Activated CD4-positive, alpha-beta memory T cell treated with anti-CD3 and anti-CD28 coated beads for 36 hours (primary cell): ENCODE measurements at places on chromosomes 7 and 10.
A peak's percentile ranks its signal among the peaks of the same experiment; 100 is the strongest.

DNA sequence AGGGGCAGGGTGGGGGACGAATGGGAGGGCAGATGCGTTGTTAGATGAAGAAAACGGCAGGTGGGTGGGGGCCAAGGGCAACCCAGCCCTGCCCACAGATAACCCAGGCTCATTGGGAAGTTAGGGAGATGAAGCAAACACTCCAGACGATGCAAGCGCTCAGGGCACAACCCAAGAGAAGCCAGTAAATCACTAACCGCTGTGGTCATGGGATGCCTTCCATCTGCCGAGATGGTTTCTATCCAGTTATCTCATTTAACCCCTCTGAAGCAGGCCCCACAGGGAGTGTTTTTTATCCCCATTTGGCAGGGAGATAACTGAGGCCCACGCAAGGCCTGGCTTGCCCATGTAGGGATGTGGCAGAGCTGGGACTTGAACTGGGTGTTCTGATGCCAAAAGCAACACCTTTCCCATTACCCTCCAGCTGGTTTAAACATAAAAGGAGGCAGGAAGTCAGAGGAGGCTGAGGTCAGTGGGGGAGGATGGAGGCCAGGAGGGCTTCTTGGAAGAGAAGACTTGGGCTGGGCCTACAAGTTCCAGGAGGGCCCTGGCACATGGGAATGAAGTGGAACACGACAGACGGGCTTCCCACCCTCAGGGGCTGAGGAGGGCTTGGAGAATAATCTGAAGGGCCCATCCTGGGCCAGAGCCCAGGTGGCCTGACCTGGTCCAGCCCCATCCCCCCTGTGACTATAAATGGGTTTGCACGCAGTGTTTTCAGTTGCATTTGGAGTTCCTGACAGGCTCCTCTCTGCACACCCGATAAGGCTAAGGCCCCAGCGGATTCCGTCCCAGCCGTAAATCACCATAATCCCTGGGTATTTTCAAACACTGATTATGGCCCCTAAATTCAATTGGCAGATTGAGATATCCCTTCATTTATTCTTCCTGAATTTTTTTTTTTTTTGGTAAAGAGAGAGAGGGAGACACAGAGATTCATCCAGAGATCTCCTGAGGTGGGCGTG, 80.9 kb downstream of the NEURL1 start:
- no peak for DNase-seq

DNA sequence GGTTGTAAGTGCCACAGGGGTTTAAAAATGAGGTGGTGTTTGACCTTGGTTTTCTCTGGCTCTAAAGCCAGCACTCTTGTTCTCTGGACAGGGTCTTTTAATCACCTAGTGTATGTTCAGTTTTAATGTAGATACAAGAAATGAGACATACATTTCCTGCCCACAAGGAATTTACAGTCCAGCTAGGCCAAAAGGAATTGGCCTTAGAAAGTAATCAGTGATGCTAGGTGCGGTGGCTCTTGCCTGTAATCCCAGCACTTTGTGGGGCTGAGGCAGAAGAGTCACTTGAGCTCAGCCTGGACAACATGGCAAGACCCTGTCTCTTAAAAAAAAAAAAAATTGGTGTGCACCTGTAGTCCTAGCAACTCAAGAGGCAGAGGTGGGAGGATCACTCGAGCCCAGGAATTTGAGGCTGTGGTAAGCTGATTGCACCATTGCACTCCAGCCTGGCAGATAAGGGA, 100.2 kb downstream of the LRMDA start:
- no peak for DNase-seq

GRCh38 chr7:118352867-118353453, 128.5 kb downstream of the ANKRD7 start:
- DNase-seq: no peak

GRCh38 chr7:96235281-96235680, 86.6 kb downstream of the SLC25A13 start:
- no peak for DNase-seq

DNA sequence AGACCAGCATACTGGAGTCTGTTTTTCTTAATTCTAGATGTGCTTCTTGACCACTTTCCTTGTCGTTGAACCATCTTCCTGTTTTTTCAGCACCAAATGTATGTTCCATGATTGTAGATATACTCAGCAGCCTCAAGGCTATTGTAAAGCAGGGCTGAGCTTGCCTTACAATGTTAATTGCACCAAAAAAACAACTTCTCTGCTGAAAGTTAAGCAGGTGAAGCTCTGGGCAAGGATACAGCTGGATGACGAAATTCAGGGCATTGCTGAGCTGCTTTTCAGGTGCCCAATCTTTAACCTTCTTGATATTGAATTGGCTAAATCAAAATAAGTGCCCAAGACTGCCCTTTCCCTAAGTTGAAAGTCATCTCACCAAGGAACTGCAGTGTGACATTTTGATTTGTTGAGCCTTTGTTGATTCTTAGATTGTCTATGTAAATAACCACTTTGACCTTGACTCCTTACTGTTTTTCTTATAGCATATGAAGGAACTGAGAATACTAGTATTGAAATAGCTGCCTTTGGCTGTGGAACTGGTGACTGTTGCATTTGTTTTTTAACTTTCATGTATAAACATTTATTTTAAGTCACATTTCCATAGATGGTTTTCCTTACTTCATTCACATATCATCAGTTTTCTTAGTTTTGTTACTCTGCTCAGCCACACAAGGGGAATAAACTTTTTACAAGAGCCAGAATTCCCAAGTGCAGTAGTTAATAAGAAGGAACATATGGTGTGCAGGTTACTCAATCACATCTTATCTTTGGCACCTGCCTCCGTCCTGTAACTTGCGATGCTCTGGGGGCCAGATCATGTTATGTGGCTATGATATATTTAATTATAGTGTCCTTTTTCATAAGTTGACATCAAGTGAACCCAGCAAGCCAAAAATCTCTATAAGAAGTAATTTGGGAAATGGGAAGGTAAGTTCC, 3.1 kb downstream of the AHCYL2 start:
- DNase-seq: no peak

DNA sequence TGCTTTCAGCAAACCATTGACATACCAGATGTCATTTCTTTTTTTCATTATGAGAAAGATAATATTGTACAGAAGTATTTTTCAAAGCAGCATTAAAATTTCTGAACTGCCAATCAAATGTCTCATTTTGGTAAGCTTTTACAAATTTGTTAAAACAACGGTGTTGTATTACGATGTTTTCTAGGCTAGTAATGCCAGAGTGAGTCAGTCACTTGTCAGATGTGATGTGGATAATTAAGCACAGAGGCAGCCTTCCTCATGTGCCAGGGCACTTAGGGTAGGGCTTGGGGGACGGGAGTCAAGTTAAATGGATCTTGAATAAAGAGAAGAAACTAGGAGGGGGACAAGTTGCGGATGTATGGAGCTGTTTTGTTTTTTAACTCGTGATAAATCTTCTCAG, 10.1 kb downstream of the PSTK start:
- no peak for DNase-seq

DNA sequence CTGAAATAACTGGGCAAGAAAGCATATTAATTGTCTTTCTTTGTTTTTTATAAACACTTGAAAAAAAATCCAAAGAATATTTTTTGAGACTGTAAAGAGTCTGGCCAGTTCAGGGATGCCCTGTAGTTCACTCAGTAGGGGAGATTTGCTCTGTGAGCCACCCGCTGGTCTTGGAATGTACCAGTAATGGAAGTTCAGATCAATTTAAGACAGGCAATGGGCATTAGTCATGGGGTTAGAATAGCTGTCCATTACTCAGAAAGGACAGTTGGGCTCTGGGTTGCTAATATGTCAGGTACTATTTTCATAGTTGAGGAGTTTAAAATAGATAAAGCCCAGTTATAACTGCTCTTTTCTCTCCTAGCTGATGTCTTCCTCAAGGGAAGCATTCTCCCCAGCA, 38.7 kb downstream of the A1CF start:
- no peak for DNase-seq

GRCh38 chr7:35596061-35596460, 98.9 kb downstream of the HERPUD2 start:
- no peak for DNase-seq

DNA sequence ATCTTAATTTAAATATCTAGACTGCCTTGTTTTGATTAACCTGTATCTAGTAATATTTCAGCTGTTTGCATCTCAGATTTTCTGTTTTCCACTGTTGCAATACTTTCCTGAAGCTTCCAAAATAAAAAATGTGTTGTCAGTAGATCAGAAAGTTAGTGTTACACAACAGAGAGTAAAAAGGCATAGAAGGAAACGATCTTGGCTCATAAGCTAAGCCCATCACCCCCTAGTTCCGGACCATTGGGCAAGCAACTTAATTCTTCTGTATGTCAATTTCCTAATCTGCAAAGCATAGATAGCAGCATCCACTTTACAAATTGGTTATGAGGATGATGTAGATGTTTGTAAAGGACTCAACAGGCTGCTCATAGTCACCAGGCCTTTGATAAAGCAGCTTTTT, 4.4 kb downstream of the PON3 start:
- no peak for DNase-seq

- no peak for DNase-seq
Measured at GRCh38 chr7:132869166-132869861, 212.6 kb downstream of the CHCHD3 start.

- DNase-seq: no peak
Measured at GRCh38 chr10:12625393-12626023, 276.2 kb downstream of the CAMK1D start.

DNA sequence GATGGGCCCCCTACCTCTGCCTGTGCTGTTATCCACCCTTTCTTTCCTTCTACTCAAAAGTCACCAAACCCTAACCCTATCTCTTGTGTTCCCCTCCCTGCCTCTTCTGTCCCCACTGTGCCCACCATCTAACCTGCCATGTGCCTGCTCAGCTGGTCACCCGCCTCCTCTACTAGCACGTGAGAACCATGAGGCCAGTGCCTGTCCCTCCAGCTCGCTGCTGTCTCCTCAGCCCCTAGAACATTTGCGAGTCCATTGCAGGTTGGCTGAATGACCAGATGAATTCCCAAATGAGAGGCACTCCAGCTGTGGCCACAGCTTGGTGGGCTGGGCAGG, 129.0 kb downstream of the ARHGAP22 start:
- no peak for DNase-seq

DNA sequence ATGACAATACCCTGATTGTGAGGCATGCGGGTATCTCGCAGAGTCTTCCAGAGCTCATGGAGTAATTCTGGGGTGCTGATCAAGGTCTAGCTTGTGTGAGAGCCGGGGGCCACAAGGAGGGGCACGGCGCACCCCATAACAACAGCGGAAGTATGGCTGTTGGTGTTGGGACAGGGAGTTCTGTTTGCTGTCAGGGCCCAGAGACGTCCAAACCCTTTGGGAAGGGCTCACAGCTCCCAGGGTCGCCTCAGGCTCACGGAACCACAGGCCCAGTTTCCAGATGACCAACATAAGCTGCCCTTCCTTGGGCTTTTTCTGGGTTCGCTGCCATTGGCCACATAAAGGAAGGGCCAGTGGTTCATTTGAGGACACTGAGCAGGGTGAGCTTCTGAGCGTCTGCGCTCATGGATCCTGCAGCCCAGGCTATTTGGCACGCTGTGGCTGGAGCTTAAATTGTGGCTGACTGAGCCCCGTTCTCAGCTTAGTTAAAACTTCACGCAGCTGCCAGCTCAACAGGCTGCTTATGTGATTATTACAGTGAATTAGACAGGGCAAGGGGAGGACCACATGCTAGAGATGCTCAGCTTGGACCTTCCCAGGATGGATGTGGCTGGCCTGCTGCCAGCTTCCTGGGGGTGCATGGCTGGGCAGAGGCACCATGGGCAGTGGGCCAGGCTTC, 92.3 kb downstream of the DNAJB6 start:
- DNase-seq: peak; percentile 0

- no peak for DNase-seq
Measured at GRCh38 chr7:41745451-41745850, 42.6 kb upstream of the INHBA start.
